ENCODE measurements at places on chromosomes 16 and 17.

- no peak for DNase-seq
Observed at GRCh38 chr17:30031214-30031869, 85.3 kb upstream of the NSRP1 start.

DNA sequence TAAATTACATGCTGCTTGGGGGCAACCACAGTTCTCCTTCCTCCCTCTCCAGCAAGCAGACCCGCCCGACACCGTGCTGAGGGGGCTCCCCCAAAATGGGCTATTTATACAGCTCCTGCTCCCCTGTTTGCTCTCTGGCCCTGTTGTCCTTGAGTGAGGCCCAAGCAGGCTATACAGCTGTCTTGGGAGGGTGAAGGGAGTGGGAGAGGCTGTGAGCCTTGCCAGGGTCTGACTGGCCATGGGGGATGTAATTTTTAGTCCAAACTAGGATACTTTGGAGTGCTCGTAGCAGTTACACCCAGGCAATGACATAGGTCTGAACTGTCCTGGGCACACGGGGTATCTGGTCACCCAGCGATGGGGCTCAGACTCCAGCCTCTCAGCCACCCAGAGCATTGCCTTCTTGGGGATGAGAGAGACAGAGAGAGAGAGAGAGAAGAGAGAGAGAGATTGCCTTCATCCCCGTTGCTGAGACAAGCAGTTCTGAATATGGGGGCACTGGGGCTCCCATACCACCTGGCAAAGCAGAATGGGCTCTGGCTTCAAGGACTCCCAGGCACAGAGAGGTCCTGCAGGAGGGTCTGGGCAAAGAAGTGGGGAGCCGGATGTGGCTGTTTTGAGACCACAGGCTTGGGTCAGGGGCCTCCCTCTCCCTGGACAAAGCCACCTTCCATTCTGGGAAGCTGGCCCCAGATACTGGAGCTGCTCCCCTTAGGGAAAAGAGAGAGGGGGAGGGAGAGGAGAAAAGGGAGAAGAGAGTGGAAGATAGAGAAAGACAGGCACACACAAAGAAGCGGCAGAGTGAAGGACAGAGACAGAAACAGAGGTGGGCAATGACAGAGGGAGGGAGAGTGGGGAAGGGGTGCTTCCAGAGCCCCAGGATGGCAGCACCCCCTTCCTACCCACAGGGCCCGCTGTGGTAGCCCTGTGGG is 10.7 kb upstream of the TMEM92 start:
- no peak for DNase-seq

- no peak for DNase-seq
Observed at GRCh38 chr16:84068783-84069462, 26.3 kb upstream of the SLC38A8 start.

GRCh38 chr17:6670571-6670970 is 19.0 kb downstream of the C17orf100 start:
- no peak for DNase-seq

DNA sequence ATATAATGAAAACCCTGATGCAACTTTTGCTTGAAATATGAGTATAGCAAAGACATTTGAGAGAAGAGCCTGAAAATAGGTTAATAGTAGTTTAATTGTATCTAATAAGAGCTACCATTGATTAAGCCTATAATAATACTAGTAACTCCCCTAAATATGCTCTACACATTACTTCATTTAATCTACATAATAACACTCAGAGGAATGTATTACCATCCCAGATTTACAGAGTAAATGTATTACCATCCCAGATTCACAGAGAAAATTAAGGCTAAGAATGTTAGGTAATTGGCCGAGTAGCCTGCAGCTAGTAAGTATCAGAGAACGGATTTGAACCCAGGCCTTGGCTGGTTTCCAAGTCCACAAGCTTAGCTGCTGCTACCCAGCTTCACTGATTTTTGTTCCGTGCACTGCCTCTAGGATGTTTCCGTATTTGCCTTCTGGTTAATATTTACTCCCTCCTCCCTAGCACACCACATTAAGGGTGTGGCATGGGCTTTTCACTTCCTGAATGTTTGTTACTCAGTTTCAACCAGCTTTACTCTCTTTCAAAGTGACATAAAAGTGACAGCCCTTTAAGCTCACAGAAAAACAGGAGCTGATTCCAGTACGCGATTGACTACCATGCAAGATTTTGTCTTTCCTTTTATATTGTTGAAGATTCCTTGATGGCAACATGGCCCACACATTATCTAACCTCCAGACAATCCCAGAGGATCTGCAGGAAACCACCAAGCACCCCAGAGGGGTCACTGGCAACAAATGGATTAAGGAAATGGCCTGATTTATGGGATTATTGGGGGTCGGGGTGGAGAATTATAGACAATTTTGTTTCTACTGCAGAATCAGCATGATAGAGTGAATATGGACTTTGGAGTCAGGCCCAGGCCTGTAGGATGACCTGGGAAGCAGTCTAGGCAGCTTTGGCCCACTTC is 26.7 kb upstream of the TOX3 start:
- no peak for DNase-seq

GRCh38 chr16:67897231-67897630 is 4.2 kb downstream of the PSKH1 start:
- DNase-seq = no peak

- peak; percentile 22 for DNase-seq
Observed at GRCh38 chr16:57601801-57602478, 26.5 kb upstream of the ADGRG1 start.

DNA sequence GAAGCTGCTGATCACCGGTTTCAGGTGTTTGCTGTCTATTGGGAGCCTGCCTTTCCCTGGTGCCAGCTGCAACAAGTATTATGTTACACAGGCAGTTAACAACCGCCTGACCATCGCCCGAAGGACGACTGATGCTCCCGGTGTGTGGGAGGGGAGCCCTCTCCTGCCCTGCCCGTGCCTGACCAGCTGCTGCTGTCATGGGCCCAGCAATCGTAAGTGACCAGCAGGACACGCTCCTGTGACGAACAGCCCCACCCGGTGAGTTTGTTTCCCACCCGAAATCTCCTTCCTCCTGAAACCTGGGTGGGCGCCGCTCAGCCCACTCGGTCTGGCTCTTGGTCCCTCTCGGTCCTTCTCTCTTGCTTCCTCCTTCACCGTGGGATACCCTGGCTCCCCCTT is 17.9 kb upstream of the UBE2I start:
- DNase-seq = peak; percentile 78

DNA sequence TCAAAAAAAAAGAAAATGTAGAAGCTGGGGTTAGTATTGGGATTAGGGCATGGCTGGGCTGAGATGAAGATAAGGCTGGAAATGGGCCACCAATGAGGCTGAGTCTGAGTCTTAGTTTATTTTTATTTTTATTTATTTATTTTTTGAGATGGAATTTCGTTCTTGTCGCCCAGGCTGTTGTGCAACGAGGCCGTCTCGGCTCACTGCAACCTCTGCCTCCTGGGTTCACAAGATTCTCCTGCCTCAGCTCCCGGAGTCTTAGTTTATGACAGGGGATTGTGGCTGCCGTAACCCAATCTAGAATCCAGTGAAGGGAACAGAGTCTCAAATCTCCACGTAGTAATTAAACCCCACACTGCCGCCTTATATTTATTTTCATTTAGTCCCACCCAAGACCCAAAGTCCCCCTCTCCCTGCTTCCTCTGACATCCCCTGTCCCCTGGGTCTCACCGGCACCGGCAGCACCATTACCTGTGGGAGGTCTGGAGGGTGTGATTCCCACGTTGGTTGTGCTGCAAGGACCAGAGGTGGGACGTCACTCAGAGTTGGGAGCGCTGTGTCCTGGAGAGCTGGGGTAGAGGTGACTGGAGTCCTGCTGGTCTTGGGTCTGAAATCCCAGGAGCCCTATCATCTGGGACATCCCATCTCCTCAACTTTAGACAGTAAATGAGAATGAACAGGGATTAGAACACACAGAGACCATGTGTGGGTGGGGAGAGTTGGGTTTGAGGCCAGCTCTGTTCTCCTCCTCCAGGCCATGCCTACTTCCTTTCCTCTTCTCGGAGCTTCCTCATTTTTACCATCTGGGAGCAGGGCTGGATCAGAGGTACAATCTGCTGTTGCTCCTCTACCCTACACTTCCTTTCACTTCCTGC is at the start of gene CLEC10A:
TSS of gene CLEC10A (minus strand) at position 671 of the 875 bp plus-strand sequence. CDS start 1,439 bp downstream, outside the sequence.
- DNase-seq = no peak

GRCh38 chr16:81581107-81581506 is 136.5 kb downstream of the CMIP start:
- DNase-seq = peak; percentile 16

- no peak for DNase-seq
Observed at GRCh38 chr17:45190503-45191255, 29.0 kb downstream of the HEXIM2 start.

- no peak for DNase-seq
Observed at GRCh38 chr17:43900858-43901754, 6.2 kb downstream of the MPP2 start.

- no peak for DNase-seq
Observed at GRCh38 chr17:67476787-67477335, 99.8 kb downstream of the PITPNC1 start.

DNA sequence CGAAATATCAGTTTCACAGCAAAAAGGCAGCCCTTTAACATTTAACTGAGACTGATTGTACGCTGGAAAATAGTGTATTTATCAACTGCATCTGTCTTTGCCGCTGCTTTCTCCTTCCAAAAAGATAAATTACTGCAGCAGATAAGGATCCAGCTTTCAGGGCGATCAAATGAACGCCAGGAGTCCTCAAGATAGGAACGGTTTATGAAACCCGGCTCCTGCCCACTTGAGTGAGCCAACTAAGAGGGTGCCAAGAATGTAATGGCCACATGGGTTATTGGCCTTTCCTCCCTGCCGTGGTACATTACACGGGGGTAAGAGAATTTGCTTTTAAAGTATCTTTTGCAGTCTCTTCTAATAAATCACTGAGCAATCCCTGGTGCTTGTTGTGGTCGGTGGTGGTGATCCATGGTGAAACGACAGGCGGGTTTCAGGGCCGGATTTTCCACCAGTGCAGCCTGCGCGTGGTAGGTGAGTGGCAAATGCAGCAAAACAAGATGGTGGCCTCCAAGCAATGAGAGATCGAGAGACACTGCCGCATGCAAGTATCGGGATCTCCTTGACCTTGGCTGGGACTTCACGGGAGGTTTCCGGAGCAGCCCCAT is 67.5 kb upstream of the IRX6 start:
- DNase-seq = no peak

GRCh38 chr16:9053006-9053601 is 38.3 kb upstream of the HAPSTR1 start:
- no peak for DNase-seq

DNA sequence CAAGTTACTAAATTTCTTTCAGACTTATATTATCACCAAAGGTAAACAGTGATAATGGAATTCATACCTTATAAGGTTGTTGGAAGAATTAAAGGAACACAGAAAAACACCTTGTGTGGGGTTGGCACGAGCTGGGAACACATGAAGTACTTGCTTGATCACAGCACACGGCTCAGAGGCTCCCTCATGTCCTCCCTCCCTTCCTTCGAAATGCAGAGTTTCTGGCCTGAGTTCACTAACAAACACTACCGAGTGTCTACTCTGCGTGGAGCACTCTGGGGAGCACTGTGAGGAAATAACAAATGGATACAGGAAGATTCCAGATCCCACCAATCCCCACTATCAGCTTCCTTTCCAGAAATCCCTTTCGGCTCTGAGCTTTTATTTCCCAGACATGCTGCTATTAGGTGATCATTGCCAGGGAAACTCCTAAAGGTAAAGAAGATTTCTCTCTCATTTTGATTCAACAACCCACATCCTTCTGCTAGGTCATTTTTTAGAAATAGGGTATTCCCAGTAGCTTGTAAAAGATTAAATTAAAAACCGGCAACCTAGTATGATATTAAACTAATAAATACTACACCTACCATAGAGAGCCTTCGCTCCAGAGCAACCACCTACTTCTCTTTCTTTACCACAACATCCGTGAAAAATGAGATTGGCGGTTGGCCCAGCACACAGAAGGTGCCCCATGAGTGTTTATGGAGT is 6.1 kb upstream of the HNF1B start:
- DNase-seq = no peak

DNA sequence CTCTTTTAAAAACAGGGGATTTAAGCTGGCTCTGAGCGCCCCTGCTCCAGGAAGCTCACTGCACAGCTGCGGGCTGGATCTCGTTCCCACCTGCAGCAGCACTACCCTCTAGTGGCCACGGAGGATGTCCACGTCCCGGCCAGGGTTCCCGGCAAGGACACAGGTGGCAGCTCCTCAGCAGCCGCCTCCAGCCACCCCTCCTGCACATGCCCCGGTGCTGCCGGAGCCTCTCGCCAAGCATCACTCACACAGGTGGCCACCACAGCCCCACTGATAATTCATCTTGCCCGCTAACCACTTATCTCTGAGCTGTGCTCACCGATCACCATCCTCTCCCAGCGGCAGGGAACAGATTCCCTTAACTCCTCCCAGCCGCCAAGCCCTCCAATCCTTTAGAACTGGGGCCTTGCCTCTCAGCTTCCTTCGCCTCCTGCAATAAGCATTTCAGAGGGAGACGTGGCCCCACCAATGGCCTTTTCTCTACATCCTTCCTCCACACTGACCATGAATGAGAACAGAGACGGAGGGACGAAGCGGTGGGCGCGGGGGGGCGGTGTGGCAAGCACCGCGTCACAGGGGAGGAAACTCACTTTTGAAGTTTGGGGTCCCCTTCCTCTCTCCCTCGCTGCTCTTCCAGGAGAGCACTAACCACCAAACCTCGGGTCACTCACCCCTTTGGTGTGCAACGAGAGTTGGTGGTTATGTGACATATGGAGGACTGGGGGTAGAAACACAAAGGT is 222.1 kb downstream of the RBFOX3 start:
- peak; percentile 45 for DNase-seq

DNA sequence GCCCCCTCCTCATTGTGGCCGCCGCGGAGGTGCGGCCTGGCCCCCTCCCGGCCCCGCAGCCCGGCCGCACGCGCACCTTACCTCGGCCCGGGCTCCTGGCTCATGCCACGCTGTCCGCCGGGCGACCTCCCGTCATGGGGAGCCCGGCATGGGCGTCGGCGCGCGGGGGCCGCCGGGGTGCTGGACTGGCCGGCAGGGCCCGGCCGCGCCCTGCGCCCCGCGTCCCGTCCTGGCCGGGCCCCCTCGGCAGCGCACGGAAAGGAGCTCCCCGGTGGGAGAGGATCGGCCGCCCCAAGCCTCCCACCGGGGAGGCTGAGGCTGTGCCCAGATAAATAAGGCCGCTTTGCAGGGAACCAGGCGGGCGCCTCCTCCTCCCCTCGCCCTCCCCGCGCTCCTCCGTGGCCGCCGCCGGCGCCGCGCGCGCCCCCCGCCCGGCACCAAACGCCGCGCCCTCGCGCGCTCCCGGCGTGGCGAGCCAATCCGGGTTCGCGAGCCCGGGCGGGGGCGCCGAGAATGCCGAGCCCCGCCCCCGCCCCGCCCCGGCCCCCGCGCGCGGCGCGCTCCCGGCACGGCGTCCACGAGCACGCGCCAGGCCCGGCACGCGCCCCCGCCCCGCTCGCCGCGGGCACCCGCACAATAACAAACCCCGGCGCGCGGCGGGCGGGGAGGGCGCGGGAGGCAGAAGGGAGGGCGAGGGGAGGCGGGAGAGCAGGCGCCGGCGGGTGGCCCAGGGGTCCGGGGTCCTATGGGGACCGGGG is at the start of gene FBXL16:
TSS of gene FBXL16 (minus strand) at position 371 of the 758 bp plus-strand sequence. CDS start 8,396 bp downstream, outside the sequence.
- DNase-seq = peak; percentile 58

- DNase-seq = no peak
Observed at GRCh38 chr16:54459509-54460262, 173.1 kb upstream of the IRX3 start.

- no peak for DNase-seq
Observed at GRCh38 chr16:71945616-71946015, 50.3 kb downstream of the IST1 start.

GRCh38 chr16:9297437-9298113 is 206.1 kb downstream of the HAPSTR1 start:
- DNase-seq = no peak

GRCh38 chr17:81069135-81069645 is 34.2 kb downstream of the BAIAP2 start:
- DNase-seq = no peak
